ENCODE measurements at places on chromosomes 13 and 19. TPM values are rescaled to one million over a fixed set of nuclear protein-coding genes. Genes with fewer than 3 reads are reported as not detected.

DNA sequence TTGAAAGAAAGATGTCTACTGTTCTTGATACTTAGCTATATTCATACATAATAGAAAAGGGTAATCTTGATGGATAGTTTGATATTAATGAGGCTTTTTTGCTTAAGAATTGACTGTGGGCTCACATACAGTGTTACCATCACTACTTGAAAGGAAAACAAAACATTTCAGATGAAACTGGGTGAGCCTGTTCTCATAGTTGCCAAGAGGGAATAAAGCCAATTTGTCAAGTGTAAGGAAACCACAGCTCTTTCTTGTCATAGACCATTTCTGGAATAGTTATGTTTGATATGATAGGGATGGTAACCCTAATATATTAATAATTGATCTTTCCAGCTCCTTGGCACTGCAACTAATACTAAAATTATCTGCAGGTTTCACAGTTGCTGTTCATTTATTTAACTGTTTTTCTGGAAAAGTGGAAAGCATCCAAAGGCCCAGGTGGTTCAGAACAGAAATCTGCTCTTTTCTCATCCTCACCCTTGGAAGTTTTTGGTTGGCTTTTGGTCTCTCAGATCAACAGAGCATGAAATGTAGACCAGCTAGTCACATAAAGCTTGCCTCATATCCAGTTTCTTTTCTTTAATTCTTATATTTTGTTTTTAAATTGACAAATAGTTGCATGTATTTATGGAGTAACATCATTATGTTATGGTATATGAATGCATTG is 43.2 kb downstream of the ARHGEF7 start:
- no peak overlapping the region for H3K27ac ChIP-seq
- peaks cover 15% of the 10 kb centered on the region for H3K4me1 ChIP-seq
- H3K27me3 ChIP-seq: no peaks in the 10 kb centered on the region
- no peak for DNase-seq
- H3K4me3 ChIP-seq: no peak overlapping the region

DNA sequence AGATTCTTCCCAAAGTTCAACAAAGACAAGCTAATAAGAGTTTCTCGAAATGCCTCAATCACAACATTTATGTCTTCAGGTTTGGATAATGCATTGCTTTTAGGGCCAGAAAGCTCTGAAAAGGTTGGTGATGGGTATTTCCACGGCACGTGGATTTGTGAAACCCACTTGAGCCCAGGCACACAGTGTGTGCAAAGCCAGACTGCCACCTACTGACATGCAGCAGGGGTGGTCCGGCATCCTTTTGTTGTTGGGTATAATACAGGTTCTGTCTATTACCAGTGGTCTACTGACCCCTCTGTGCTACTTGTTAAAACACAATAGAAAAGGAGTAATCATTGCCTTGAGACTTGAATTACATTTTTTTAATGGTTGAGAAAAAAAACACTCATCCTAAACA is 225.6 kb downstream of the RAP2A start:
- no peak overlapping the region for H3K27ac ChIP-seq
- H3K4me3 ChIP-seq: no peak overlapping the region
- H3K27me3 ChIP-seq: no peaks in the 10 kb centered on the region

- H3K4me3 ChIP-seq: no peak overlapping the region
- no peaks in the 10 kb centered on the region for H3K27me3 ChIP-seq
- no peak for DNase-seq
- no peaks in the 10 kb centered on the region for H3K36me3 ChIP-seq
Observed at GRCh38 chr19:38670921-38671398, 23.5 kb downstream of the ACTN4 start.

GRCh38 chr19:45739498-45740439 is 6.5 kb downstream of the MEIOSIN start:
- no peak overlapping the region for H3K4me3 ChIP-seq
- 0 out of 2 replicates have a peak, but pooled peaks cover 9% of the 10 kb centered on the region for H3K27me3 ChIP-seq
- H3K4me1 ChIP-seq: no peaks in the 10 kb centered on the region

DNA sequence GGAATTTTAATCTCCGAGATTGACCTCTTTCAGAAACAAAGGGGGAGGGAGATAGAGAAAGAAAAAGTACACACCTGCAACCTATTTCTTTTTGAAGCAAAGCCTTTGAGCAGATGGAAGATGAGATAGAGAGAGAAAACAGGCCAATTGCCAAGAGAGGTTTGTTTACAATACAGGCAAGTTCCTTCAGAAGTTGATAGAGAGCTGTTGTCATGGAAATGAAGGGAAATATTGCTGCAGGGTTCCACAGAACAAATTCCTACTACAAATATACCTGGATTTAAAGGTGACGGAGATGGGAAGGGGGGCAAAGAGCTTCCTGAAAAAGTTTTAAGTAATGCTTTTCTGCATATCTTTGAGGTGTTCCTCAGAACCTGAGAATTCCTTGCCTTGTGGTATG is 388.4 kb downstream of the NDFIP2 start:
- 0 out of 2 replicates have a peak, but pooled peaks cover 2% of the 10 kb centered on the region for H3K27me3 ChIP-seq
- no peaks in the 10 kb centered on the region for H3K36me3 ChIP-seq
- no peak for DNase-seq
- H3K4me3 ChIP-seq: no peak overlapping the region

DNA sequence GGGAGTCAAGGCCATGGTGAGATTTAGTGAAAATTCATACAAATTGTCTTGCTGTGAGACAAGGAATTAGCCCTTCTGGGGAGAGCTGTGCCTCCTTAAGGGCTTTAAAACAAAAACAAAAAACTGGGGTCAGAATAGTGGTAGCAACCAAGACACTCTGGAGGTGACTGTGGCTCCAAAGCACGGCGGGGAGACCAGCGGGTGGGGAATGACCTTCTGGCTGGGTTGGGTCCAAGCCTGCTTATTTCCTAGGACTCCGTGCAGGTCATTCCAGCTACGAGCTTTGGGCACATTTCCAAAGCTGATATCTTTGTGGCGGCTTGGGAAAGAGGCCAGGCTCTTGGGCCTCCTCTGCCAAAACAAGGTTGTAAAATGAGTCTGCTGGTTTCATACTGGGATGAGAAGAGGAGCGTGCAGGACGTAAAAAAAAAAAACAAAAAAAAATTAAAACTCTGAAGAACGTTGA is 348.3 kb downstream of the UQCRFS1 start:
- no peak for DNase-seq
- no peak overlapping the region for H3K4me3 ChIP-seq
- H3K27me3 ChIP-seq: peaks cover 12% of the 10 kb centered on the region
- no peaks in the 10 kb centered on the region for H3K36me3 ChIP-seq
- H3K27ac ChIP-seq: no peak overlapping the region

DNA sequence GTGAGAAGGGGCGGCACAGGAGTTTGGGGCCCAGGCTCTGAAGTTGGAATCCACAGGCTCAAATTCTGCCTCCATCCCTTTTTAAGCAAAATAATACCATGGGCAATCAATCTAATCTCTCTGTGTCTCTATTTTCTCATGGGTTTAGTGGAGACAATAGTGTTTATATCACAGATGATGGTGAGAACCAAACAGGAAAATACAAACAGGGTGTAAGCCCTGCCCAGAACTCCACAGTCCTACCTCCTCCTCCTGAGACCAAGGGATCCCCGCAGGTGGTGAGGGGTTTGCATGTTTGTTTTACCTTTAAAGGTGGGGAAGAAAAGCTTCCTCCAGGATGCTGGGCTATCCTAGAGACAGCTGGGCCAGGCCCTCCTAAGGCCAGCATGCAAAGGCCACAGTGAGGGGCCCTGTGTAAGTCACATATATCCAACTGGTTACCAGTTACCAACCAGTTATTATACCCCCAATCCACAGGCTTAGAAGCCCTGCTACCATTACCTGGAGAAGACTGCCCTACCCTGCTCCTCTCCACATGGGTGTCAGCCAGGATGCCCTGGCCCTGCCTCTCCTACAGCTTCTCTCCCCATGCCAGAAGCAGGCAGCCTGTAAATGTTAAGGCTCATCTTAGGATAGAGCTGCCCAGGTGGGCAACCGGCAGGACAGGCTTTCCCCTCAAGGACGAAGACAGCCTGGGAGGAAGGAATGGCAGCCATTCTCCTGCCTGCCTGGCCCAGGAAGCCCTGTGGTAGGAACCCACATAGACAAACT is 658.4 kb downstream of the UQCRFS1 start:
- no peak for DNase-seq
- H3K4me3 ChIP-seq: no peak overlapping the region
- H3K27ac ChIP-seq: no peak overlapping the region
- no peaks in the 10 kb centered on the region for H3K4me1 ChIP-seq

DNA sequence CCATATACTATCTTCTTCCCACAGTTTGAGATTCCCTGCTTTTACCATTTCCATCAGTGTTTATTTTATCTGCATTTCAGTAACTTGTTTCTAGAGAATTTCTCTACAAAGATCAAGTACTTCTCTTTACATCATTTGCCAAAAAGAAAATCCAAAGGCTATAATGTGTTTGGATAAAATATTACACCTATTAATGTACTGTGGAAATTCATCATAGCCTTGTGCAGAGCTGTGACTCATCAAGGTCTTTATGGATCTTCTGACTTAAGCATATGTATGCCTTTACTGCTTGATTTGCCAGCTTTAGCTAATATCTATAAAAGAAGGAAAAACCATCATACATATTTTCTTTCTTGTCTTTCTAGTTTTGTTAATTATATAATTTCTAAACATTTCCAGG is 9.6 kb upstream of the HTR2A start:
- H3K27me3 ChIP-seq: no peaks in the 10 kb centered on the region
- no peak overlapping the region for H3K27ac ChIP-seq
- H3K36me3 ChIP-seq: no peaks in the 10 kb centered on the region
- no peak overlapping the region for H3K4me3 ChIP-seq

DNA sequence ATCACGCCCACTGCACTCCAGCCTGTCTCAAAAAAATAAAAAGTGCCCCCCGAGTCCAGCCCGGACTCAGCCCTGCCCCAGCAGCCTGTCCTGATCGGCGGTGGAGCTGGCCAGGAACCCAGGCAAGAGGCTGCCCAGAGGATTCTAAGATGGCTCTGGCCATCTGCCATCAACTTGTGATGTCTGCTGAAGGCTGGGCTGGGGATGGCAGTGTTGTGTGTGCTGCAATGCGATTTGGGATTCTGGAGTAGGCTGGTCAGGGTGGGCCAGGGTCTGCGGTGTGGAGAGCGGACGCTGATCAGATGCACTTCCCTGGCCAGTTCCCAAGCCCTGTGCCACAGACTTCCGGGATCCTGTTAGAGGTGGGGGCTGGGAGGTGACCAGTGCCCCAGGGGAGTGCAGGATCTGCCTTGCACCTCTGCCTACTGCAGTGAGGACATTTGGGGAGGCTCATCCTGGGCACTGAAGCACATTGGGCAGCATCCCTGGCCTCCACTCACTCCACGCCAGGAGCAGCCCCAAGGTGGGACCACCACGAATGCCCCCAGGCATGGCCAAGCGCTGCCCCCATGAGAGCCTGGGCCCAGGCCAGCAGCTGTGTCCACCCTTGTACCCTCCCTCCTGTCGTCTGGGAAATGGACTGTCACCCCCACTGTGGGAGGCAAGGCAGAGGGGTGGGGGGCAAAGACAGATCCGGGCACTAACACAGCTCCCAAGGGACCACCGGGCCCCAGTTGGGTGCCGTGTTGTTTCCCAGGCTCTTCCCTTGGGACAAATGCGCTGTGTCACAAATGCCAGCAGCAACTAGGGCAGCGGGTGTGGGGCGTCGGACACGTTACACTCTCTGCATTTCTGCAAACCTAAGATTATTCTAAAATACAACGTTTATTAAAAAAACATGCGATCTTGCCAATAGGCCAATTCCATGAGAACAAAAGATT is 3.4 kb upstream of the TBXA2R start:
- no peak overlapping the region for H3K4me3 ChIP-seq
- peaks cover 7% of the 10 kb centered on the region for H3K36me3 ChIP-seq
- no peaks in the 10 kb centered on the region for H3K4me1 ChIP-seq
- H3K27me3 ChIP-seq: peaks cover 9% of the 10 kb centered on the region
- no peak overlapping the region for H3K27ac ChIP-seq

DNA sequence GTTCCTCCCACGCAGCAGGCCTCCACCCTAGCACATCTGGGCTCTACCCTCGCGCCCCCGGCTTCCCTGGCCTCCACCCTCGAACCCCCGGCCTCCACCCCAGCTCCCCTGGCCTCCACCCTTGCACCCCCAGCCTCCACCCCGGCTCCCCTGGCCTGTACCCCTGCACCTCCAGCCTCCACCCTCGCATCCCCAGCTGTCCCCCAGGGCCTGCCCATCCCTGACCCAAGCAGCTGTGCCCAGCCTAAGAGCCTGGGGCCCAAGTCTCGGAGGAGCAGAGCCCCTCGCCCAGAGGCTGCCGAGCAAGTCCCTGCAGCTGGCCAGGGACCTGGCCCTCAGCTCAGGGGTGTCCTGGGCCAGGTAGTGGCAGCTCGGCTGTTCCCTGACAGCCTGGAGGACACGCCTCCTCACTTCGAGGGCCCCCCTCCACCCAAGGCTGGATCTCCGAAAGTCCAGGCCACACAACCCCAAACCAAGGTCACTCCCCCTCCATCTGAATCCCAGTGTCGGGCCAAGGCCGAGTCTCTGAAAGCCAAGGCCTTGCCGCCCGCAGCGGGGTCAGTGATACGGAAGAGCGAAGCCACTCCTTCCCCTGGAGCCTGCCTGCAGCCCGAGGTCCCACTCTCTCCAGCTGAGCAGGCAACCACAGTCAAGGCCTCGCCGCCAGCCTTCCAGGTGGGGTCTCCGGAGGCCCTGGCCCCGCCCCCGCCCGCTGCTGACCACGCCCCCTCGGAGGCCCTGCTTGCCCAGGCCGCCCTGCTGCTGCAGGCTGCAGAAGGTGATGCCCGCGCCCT is 7.9 kb upstream of the ARHGAP33 start:
- peaks cover 5% of the 10 kb centered on the region for H3K36me3 ChIP-seq
- DNase-seq: no peak
- no peaks in the 10 kb centered on the region for H3K27me3 ChIP-seq
- no peak overlapping the region for H3K4me3 ChIP-seq

GRCh38 chr13:77062097-77062496 is 35.1 kb upstream of the FBXL3 start:
- H3K4me1 ChIP-seq: no peaks in the 10 kb centered on the region
- H3K27me3 ChIP-seq: no peaks in the 10 kb centered on the region
- peaks cover 44% of the 10 kb centered on the region for H3K36me3 ChIP-seq

GRCh38 chr13:37686501-37686900 is 87.9 kb upstream of the POSTN start:
- no peaks in the 10 kb centered on the region for H3K27me3 ChIP-seq
- no peak overlapping the region for H3K27ac ChIP-seq
- no peaks in the 10 kb centered on the region for H3K4me1 ChIP-seq
- no peak for DNase-seq
- H3K4me3 ChIP-seq: no peak overlapping the region

RNF17 gene
- total RNA-seq: not detected

ZNF177 gene
- 3.0 TPM for total RNA-seq

ZNF100 gene
- total RNA-seq: 24.5 TPM

CTXN1 gene
- total RNA-seq: 1.0 TPM

CPT1C gene
- total RNA-seq: 20.4 TPM

PTH2 gene
- not detected for total RNA-seq

All from SJCRH30 (cell line).